ENCODE measurements at places on chromosomes 11 and 22.

- no peak for DNase-seq
Observed at GRCh38 chr11:131744847-131745246, 374.4 kb downstream of the NTM start.

- no peak for DNase-seq
Observed at GRCh38 chr11:98358551-98358950, 662.2 kb upstream of the CNTN5 start.

DNA sequence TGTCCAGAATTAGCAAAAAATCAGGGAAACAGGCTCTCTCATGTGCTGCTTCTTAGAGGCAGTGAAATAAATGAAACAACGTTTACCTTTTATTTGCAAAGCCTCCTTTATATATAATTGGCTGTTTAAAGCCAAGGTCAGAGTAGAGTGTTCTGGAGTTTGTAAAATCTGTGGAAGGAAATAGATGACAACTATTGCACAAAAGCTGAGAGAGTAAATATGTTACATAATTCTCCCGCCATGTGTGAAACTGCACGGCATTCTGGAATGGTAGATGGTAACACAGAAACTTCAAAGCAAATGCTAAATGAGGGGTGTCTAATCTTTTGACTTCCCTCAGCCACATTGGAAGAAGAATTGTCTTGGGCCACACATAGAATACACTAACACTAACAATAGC is 51.5 kb upstream of the FGF3 start:
- DNase-seq: no peak

GRCh38 chr11:109586789-109587188 is 164.8 kb downstream of the C11orf87 start:
- no peak for DNase-seq

GRCh38 chr22:22691716-22692701 is 47.6 kb downstream of the GGTLC2 start:
- DNase-seq: no peak

GRCh38 chr22:19527861-19528417 is 3.7 kb upstream of the CLDN5 start:
- no peak for DNase-seq

DNA sequence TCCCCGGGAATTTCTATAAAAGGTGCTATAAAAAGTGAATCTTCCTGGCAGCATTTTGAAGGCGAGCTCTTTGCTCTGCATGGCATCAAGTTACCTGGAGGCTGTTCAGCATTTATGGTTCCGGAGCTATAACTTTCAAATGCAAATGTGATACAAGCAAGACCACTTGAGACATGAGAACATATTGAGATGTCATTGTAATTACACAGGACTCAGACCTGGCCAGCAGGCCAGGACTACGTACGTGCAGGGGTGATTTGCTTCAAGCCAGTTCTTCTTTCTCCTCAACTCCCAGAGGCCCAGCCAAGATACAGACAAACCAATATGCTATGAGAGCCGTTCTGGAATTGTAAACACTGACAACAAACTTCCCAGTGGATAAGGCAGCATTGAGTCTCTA is 227.4 kb upstream of the FAT3 start:
- no peak for DNase-seq

- peak; percentile 74 for DNase-seq
Observed at GRCh38 chr11:94926698-94927237, 46.6 kb downstream of the CWC15 start.

DNA sequence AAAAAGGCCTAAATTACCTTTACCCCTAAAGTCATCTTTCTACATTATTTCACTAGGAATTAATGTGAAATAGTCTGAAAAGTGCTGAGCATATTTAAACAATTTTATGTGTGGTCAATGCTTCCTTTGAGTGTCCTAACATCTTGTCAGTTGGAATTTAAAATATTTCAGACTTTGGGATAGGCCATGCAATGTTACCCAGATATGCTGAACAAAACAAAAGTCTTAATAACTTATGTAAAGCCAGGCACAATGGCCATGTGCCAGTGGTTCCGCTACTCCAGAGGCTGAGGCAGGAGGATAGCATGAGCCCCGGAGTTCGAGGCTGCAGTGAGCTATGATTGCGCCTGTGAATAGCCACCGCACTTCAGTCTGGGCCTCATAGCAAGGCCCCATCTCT is 137.4 kb downstream of the CADM1 start:
- no peak for DNase-seq

DNA sequence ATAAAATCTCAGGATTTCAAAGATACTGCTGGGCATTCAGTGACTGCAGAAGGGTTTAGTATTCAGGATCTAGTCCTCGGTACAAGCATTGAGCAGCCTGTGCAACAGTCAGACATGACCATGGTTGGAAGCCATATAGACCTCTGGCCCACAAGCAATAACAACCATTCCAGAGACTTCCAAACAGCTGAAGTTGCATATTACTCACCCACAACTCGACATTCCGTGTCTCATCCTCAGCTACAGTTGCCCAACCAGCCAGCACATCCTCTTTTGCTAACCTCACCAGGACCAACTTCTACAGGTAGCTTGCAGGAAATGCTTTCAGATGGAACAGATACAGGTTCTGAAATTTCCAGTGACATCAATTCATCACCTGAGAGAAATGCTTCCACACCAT is 156.8 kb downstream of the C11orf91 start:
- DNase-seq: no peak

DNA sequence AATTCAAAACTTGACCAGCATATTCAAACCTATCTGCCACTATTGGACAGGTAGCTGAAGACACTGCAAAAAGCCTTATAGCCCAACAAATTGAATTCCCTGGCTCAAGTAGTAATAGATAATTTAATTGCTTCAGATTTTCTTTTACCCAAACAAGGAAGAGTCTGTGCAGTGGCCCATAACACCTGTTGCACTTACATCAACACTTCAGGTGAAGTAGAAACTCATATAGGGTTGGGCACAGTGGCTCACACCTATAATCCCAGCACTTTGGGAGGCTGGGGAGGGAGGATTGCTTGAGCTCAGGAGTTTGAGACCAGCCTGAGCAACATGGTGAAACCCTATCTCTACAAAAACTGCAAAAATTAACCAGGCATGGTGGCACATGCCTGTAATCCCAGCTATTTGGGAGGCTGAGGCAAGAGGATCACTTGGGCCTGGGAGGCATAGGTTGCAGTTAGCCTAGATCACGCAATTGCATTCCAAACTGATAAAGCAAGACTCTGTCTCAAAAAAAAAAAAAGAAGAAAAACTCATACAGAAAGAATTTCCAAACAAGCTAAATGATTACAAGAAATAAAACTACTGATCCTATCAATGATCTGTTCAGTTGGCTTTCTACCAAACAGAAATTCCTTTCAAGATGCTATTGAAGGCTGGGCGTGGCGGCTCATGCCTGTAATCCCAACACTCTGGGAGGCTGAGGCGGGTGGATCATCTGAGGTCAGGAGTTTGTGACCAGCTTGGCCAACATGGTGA is 9.5 kb downstream of the FOLR3 start:
- no peak for DNase-seq

DNA sequence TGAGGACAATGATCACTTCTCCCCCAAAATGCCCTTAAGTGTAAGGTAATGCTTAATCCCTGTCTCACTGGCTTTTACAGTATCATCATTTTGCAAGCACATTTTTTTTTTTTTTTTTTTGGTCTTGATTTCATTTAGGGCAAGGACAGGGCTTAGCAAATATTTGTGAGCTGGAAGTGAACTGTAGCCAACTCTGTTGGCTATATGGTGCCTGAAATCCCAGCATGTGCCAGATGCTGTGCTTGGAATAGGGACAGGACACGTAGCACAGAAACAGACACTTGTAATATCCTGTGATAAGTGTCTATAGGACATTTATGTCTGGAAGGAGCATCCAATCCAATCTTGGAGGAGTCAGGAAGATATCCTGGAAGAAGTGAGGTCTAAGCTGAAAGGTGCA is 198.3 kb downstream of the NAV2 start:
- DNase-seq: no peak

- DNase-seq: peak; percentile 50
Observed at GRCh38 chr11:13680501-13681264, 12.2 kb downstream of the FAR1 start.

DNA sequence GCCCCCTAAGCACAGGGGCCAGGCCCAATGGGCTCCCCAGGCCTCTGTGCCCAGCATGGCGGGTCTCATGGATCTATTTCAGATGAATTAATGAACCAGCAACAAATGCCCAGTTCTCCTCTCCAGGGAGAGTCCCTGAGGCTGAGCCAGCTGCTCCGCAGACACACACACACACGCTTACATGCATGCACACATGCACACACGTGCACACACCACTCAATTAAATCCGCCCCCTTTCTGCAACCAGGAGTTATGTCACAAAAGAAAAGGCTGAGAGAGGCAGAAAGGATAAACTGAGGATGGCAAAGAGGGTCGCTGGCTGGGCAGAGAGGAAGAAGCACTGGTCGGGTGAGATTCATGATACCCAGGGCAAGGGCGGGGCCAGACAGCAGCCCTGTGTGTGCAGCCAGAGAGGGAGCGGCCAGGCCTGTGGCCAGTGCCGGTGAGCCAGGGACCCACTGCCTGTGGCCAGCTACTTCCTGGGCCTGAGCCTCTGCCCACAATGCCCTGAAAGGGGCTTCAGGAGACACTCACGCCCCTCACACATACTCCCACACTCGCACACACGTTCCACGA is 19.8 kb downstream of the IL2RB start:
- DNase-seq: no peak

- DNase-seq: no peak
Observed at GRCh38 chr11:72350752-72351151, 83.6 kb downstream of the CLPB start.

DNA sequence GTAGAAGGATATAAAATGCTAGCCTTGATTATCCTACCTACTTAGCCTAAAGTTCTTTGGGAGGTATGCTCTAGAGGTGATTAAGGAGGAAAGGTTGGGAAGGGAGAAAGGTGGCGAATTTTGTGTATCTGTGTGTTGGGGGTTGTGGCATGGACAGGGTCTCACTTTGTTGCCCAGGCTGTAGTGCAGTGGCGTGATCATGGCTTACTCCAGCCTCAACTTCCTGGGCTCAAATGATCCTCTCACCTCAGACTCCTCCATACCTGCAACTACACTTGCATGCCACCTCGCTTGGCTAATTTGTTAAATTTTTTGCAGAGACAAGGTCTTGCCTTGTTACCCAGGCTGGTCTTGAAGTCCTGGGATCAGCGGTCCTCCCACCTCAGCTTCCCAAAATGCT is 1094.8 kb downstream of the DLG2 start:
- no peak for DNase-seq

GRCh38 chr11:45102361-45102809 is 44.1 kb upstream of the PRDM11 start:
- DNase-seq: no peak

- no peak for DNase-seq
Observed at GRCh38 chr11:74670171-74670570, 61.1 kb downstream of the CHRDL2 start.

- no peak for DNase-seq
Observed at GRCh38 chr22:22810471-22810870, 77.1 kb upstream of the IGLL5 start.

GRCh38 chr22:29470159-29470855 is 9.7 kb upstream of the NEFH start:
- no peak for DNase-seq

DNA sequence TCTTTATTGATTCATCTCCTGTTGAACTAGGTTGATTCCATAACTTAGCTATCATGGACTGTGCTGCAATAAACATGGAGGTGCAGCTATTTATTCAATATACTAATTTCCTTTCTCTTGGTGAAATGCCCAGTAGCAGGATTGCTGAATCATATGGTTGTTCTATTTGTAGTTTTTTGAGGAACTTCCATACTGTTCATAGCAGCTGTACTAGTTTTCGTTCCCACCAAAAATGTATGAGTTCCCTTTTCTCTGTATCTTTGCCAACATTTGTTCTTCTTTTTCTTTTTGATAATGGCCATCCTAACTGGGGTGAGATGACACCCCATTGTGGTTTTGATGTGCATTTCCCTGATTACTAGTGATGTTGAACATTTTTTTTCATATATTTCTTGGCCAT is 87.2 kb upstream of the NAV2 start:
- no peak for DNase-seq

GRCh38 chr11:88280673-88281316 is 56.7 kb downstream of the CTSC start:
- DNase-seq: no peak

DNA sequence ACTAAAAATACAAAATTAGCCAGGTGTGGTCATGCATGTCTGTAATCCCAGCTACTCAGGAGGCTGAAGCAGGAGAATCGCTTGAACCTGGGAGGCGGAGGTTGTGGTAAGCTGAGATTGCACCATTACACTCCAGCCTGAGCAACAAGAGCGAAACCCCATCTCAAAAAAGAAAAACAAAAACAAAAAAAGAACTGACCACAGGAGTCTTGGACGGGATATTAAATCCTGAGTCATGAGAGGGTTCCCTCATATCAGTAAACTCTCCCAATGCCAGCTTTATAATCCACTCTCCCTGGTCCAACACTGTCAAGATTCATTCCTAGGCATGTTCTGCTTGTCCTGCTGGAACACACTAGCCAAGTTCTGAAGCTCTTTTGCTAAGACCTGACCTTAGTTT is 61.5 kb upstream of the EP300 start:
- DNase-seq: no peak
